ENCODE measurements at places on chromosomes 4 and X. TPM values are rescaled to one million over a fixed set of nuclear protein-coding genes. Genes with fewer than 3 reads are reported as not detected.

DNA sequence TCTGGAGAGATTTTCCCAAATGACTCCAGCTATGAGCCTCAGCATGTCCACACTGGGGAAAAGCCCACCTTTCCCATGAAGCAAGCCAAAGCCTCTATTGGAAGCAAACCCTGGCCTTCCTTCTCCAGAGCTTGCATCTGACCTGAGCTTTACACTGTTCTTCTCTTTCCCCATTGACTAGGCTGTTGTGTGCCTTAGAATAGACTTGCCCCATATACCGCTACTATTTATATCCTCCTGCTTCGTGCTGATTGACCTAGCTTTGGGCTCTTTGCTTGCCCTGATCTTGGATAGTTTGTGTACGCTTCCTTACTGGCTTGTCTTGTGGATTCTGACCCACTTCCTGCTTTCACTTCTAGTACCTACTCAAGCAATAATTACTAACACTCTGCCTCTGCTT, 30.9 kb downstream of the FAM9B start:
- H3K36me3 ChIP-seq: no peaks in the 10 kb centered on the region
- DNase-seq: no peak
- no peak overlapping the region for H3K4me3 ChIP-seq
- no peaks in the 10 kb centered on the region for H3K27me3 ChIP-seq

DNA sequence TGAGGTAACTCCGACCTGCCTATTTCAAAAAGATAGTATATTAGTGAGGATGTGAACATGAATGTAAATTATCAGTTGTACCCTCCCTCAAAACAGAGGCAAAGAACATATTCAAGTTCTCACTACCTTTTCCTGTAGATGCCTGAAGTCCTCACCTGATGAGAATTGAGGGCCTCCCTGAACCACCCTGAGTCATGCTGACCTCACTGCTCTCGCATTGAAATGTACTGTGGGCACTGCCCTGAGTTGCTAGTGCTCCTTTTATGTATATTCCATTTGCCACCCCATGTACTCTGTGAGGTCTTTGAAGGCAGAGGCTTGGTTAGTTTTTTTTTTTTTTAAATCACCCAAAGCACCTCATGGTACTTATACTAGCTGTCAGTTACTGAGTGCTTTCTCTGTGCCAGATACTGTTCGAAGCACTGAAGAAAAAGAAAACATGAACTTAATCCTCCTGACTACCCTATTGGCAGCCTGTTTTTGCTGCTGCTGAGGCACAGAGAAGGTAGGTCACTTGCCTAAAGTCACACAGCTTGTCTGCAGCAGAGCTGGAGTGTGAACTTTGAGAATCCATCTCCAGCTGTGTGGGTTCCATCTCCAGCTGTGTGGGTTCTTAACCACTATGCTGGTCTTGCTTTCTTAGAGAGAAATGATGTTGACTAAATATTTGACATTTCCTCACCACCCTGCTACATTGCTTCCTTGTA, 253.1 kb upstream of the GPC4 start:
- DNase-seq: no peak
- H3K4me1 ChIP-seq: peaks cover 25% of the 10 kb centered on the region
- H3K27ac ChIP-seq: no peak overlapping the region
- no peak overlapping the region for H3K4me3 ChIP-seq

- H3K27me3 ChIP-seq: no peaks in the 10 kb centered on the region
- no peak overlapping the region for H3K4me3 ChIP-seq
- DNase-seq: no peak
- H3K27ac ChIP-seq: no peak overlapping the region
- peaks cover 2% of the 10 kb centered on the region for H3K36me3 ChIP-seq
These were observed 15.0 kb downstream of the ADD1 start for GRCh38 chr4:2858451-2859217.

- H3K4me3 ChIP-seq: no peak overlapping the region
- peaks cover 11% of the 10 kb centered on the region for H3K27me3 ChIP-seq
- H3K36me3 ChIP-seq: no peaks in the 10 kb centered on the region
These were observed 380.5 kb downstream of the SH2D1A start for GRCh38 chrX:124726881-124727280.

GRCh38 chr4:91147067-91147466, 1019.9 kb downstream of the CCSER1 start:
- no peak overlapping the region for H3K4me3 ChIP-seq
- DNase-seq: peak; percentile 62
- no peaks in the 10 kb centered on the region for H3K27me3 ChIP-seq
- H3K27ac ChIP-seq: peak overlapping the region; percentile 50
- H3K4me1 ChIP-seq: no peaks in the 10 kb centered on the region
- H3K36me3 ChIP-seq: no peaks in the 10 kb centered on the region

SULT1B1 gene
- total RNA-seq: 0.15 TPM

EPHA5 gene
- total RNA-seq: 1.6 TPM

NHS gene
- 11.5 TPM for total RNA-seq

TBL1X gene
- 14.5 TPM for total RNA-seq

All from chondrocyte (in vitro differentiated cells).